Amygdala (tissue), 56 donors: ENCODE measurements at places on chromosomes 12 and 14.
A peak's percentile ranks its signal among the peaks of the same experiment; 100 is the strongest.

GRCh38 chr14:27391331-27391730 lies 793.5 kb upstream of the NOVA1 start:
- no peak for DNase-seq

- DNase-seq, result no peak
Observed at GRCh38 chr12:110531741-110532333, 29.7 kb downstream of the RAD9B start.

DNA sequence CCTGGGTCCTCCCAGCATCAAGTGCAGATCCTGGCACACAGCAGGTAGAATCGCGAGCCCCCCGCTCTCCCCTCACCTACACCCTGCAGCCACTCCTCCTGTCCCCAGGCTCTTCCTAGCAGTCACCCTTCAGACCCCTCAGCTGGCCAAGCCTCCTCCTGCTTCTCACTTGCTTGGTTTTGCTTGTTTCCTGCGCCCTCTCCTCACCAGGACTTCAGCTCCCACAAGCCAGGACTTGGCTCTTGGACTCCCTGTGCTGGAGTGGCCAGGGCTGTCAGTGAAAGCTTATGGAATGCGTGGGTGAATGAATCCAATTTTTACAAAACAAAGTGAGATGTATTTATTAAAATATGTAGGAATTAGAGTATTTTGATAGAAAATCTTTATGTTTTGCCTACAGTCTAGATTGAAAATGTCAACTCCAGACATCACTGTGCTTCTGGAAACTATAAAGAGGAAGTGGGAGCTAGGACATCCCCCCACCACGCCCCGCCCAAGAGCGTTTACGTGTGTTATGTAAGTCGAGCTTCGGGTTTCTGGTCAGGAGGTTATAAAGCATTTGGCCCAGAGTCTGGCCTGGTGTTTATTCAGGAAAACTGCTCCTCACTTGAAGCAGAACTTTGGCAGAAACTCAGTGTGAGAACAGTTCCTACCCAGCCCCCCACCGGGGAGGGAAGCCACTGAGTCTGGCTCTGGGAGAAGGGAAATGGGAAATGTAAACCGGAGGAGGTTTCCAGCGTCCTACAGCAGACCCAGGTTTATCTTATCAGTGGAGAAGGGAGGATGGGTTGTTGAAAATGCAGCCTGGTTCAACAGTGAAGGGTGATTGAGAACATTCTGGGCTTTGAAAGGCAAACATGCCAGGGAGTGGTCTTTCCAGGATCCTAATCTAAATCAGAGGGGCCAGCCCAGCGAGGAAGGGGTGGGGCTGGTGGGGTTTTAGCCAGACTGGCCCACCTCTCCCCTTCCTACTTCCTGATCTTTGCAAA lies 8.8 kb downstream of the ALDH2 start:
- DNase-seq, result no peak

DNA sequence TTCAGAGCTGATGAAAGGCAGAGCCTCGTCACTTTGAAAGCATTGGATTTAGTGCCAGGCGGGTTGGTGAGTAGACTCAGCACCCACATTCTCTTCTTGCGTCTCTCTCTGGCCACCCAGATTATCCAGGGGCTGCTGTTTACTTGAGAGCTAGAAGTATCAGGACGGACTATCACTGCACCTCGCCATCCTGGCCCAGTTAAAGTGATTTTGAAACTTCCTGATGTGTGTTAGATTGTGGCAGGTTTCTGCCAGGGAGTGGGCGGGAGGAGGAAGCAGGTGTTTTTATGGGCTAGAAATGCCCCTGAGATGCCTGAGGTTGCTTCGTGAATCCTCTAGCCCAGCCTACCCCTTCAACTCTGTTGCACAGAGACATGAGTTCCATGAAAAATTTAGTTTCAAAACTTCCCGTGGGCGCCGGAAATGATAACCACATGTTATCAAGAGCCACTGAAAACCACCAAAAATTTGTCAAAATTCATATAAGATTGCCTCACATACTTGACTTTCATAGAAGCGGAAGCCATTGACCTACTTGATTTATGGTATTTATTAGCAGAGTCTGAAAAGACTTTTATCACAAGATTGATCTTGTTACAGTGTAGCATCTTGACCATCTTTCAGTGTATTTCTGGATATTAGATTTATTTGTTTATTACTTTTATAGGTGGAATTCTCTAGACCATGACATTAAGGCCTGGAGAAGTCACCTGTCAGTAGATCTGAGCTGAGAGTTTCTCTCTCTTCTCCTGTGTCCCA lies 466.0 kb downstream of the RAD51B start:
- no peak for DNase-seq

GRCh38 chr12:10392394-10392930 lies 2.6 kb upstream of the KLRK1 start:
- no peak for DNase-seq

DNA sequence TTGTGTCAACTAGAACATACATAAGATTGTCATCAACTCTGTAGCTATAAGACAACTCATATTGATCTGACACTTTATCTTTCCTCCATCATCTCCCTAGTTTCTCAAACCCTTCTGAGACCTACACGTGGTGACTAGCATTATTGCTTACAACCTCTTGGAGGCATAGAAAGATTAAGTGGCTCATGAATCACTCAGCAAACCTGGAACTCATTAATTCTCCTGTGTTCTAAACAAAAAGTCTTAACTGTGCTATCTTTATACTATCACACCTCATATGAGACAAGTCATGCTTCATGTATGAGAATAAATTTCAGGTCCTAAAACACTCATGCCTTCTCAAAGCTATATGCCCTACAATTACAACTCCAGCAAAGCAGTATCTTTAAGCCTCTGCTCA lies 408.6 kb upstream of the SYT1 start:
- DNase-seq, result no peak

GRCh38 chr12:24947541-24948419 lies 1.1 kb downstream of the BCAT1 start:
- DNase-seq, result no peak

GRCh38 chr12:125262851-125263250 lies 197.6 kb downstream of the AACS start:
- DNase-seq, result no peak

- DNase-seq, result no peak
Observed at GRCh38 chr12:52020539-52021336, 14.0 kb downstream of the TAMALIN start.

DNA sequence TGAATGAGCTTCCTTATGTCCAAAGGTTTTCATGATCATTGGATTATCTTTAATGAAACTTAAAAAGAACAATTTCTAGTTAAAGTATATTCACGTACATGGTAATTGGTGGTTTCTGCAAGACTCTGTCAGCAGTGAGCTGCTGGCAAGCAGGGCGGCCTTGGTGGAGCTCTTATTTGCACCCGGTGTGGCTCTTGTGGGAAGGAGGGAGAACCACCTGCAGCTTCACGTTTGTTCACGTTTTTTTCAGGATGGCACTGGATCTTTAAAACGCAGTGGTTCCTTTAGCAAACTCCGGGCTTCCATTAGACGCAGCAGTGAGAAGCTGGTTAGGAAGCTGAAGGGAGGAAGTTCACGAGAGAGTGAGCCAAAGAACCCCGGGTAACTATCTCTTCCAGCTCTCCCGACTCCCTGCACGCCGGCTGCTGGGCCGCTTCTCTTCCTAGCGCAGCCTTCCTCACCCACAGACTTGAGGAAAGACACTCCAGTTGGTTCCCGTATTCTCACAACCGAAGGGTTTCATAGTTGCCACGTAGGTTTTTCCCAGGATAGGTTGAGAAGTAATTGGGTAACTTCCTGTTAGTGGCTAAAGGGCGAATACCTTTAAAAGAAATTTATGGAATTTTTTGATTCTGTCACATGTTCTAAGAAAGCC lies 28.3 kb downstream of the XRCC3 start:
- DNase-seq, result no peak

- DNase-seq, result no peak
Observed at GRCh38 chr12:318759-319515, 56.3 kb upstream of the SLC6A13 start.

GRCh38 chr12:58888131-58888783 lies 32.0 kb downstream of the LRIG3 start:
- DNase-seq, result peak; percentile 24

- no peak for DNase-seq
Observed at GRCh38 chr12:93614917-93615596, 42.6 kb downstream of the SOCS2 start.

DNA sequence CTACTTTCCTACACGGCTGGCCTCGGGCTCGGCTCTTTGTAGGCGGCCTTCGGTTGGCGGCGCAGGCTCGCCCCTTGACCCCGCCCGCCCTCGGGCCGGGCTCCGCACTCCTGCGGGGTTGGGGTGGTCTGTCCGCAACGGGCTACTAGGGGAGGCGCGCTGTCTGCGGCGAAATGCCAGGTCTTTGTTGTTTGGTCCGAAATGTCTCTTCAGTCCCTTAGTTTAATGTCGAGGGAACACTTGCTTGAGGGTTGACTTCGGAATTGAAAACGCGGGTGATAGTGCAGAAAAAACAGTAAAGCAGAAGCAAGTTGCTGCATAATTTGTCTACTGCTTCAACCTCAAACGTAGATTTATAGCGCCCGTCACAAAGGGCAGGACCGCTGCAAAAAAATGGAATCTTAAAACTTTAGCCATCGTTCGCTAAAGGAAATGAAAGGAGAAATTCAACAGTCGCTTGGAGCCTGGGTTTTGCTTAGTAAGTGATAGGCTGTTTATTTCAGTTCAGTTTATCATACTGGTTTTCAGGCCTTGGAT lies 390 bp downstream of the JKAMP start:
- DNase-seq, result no peak

DNA sequence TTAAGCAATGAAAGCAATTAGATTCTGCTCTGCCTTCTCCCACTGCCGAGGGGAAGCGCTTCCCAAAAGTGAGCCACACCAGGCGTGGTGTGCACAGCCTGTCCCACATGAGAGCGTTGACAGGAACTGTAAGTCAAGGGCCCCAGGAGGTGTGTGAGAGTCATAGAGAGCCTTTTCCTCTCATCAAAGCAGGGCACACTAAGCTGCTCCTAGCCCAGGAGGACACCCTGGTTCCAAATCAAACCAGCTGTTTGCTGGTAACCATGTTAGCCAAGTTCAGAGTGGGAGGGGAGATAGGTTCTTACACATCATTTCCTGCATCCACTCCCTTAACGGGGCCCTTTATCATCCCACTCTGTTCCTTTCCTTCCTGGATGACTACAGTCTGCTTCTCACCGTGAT lies 98.3 kb downstream of the SPTSSA start:
- no peak for DNase-seq

DNA sequence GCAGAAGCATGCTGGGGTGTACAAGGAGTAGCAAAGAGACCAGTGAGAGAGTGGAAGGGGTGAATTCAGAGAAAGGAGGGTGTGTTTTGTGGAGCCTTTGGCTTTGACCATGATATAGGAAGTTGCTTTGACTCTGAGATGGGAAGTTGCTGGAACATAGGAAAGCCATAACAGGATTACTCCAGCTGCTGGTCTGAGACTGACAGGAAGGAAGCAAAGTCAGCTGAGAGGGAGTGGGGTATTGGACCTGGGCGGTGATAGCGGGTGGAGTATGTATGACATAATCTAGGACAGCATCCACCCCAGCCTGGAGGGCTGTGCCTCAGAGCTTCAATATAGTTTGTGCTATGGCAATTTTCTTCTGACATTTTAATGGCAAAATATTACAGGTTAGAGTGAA lies 324.4 kb downstream of the PDZRN4 start:
- no peak for DNase-seq

DNA sequence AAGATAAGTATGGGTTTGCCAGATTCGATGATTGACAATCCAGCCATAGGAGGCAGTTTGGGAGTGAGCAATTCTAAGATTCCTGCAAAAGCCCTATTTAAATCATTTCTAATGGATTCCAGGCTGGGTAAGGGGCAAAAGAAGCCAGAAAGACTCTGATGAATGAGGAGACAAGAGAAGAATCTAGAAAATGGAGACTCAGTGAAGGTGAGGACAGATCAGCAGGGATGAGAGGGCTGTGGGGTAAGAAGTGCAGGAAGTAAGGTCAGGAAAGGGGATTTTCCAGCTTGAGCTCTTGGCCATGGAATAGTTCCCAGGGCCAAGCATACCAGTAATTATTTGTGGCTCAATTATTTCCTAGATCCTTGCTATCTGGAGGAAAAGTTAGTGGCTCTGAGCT lies 87.3 kb downstream of the TMX1 start:
- DNase-seq, result no peak

DNA sequence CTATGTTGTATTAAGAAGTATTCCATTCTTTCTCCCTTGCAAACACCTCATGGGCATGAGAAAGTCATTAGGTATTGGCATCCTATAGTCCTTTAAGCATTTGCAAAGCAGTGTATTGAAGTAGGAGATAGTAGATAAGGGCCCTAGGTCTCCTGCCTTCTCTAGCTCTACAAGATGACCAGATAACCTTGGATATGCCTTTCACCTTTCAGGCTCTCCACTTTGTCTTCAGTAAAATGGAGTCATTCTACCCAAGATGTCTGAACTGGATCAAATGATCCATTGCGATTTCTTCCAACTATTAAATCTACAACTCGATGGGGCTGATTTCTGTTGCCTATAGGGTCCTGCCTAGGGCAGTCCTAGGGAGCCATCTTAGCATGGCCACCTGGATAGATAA lies 132.1 kb upstream of the BTG1 start:
- no peak for DNase-seq

DNA sequence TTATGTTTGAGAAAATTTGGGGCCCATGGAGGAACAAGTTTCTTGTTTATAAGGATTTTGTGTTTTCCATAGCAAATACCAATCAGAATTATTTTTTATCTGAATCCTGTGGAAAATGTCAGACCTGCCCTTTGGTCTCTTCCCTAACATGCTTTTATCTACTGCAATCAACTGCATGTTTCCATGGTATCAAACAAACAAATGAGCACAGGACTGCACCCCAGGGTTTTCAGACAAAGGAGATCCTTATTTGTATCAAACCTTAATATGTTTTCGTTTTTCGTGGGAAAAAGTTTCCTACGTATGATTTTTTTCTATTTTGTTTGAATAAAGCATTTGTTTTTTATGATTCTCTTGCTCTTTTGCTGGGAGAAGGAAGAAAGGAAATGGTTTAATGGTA lies 91.1 kb downstream of the GPR135 start:
- no peak for DNase-seq

DNA sequence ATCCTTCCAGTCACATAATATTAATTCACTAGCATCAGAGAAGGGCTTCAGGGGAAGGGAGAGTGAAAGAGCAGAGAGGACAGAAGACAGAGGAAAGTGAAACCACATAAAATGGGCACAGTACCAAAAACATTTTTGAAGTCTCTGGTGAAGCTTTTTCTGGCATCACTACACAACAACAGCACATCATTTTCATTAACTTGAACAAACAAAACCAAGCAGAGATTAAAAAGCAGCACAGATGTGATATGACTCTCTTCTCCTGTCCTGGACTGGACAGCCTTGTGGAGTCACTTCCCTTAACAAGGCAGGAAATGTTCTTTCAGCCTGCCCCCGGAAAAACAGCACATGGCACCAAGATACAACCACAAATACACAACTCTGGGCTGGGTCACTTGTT lies 112.0 kb downstream of the TSPAN8 start:
- DNase-seq, result no peak

DNA sequence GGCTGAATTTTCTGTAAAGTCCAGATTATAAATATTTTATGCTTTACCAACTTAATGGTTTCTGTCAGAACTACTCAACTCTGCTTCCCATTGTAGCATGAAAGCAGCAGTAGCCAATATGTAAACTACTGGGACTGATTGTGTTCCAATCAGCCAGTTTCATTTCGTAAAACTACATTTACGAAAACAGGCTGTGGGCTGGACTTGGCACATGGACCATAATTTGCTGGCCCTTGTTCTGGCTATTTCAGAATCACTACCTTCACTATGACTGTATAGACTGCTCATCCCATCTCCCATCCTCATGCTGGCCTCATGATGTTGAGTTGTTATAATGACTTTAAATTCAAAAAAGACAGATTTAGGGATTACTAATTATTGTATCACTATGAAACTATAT lies 38.7 kb downstream of the FAR2 start:
- DNase-seq, result no peak
